ENCODE measurements at places on chromosomes 6 and 20. TPM values are rescaled to one million over a fixed set of nuclear protein-coding genes. Genes with fewer than 3 reads are reported as not detected.

The RANBP9 gene
- 34.6 TPM for total RNA-seq

The ZC2HC1B gene
- not detected for total RNA-seq

The TINAG gene
- not detected for total RNA-seq

The RIPOR2 gene
- total RNA-seq: 1.1 TPM

The HCK gene
- not detected for total RNA-seq

The MAP3K4 gene
- total RNA-seq: 38.1 TPM

The PBOV1 gene
- not detected for total RNA-seq

The C6orf58 gene
- total RNA-seq: under 0.01 TPM

The ZBTB46 gene
- 9.7 TPM for total RNA-seq

The KIF25 gene
- total RNA-seq: not detected

The RAE1 gene
- total RNA-seq: 25.2 TPM

The RAET1L gene
- total RNA-seq: not detected

The ACTR5 gene
- 4.1 TPM for total RNA-seq

The SMPD2 gene
- 13.7 TPM for total RNA-seq

The ARMC12 gene
- 0.28 TPM for total RNA-seq

The HLA-A gene
- total RNA-seq: 414 TPM

The ZC3H12D gene
- total RNA-seq: not detected

The HLA-G gene
- 0.14 TPM for total RNA-seq

The MYO6 gene
- 12.5 TPM for total RNA-seq

The RSPH4A gene
- 0.09 TPM for total RNA-seq

The METTL24 gene
- 0.43 TPM for total RNA-seq

The WDR46 gene
- total RNA-seq: 89.3 TPM

The SLC22A16 gene
- total RNA-seq: not detected
